Activated naive CD4-positive, alpha-beta T cell treated with Interleukin-2 at 50 U/mL for 16 hours (primary cell): ENCODE measurements at places on chromosomes 5 and 9.

DNA sequence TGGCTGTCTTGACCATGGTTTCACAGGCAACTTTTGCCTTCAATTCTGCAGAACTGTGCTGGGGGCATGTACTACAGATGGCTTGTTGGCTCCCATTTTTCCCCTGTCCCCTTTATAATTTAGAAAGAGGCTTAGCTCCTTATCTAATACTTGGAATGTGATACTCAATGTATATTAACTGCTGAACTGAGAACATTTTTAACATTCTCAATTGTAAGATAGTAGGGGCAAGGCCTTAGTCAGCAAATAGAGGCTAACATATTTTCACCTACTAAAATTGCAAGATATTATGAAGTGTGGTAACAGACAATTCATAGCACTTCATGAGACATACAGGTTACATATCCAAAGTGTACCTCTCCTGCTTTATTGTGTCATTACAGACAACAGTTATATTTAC is 118.1 kb upstream of the ZNF366 start:
- DNase-seq, result no peak

DNA sequence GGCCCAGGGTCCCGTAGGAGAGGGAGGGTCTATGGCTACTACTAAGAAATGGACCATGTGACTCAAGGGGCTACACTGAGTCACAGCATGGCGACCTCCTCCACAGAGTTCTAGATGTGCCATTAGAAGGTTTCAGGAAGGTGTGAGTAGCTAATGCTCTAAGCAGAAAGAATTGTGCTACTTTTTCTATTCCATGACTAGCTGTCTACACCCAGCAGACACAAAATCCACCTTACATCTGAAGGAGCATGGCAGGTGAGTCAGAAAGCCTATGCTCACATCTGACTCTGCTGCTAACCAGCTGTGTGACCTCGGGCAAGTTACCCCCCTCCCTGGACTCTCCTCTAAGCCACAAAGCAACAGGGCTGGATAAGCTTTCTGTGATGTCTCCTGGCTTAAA is 14.4 kb upstream of the MEIKIN start:
- DNase-seq, result peak; percentile 15

- no peak for DNase-seq
Measured at GRCh38 chr9:134532084-134532483, 109.5 kb upstream of the COL5A1 start.

- DNase-seq, result no peak
Measured at GRCh38 chr5:18811661-18812060, 1176.3 kb downstream of the CDH18 start.
